ENCODE measurements at places on chromosomes 13 and 19.

GRCh38 chr19:2371656-2372055, 11.6 kb downstream of the TMPRSS9 start:
- no peak for DNase-seq

DNA sequence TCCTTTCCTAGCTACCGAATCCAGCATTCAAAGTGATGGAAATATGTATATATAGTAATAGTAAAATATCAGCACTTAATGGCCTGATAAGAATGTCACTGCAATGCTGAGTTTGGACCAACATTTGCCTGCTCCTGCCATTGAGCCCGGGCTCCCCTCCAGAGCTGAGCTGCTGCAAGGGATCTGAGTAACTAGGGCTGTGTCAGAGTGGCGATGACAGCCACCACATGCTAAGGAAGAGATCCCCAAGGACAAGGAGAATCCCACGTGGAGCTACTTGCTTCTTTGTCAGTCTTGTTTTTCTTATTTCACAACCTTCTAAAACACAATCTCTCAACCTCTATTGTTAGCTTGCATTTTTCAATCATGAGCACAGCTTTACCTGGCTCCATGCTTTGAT, 19.5 kb upstream of the ALOX5AP start:
- DNase-seq = no peak

- DNase-seq = peak; percentile 72
Observed at GRCh38 chr19:51097166-51097738, 11.0 kb downstream of the CTU1 start.

- DNase-seq = peak; percentile 83
Observed at GRCh38 chr19:11446652-11447301, 11.3 kb downstream of the PRKCSH start.

GRCh38 chr19:5261156-5261890, 79.3 kb downstream of the PTPRS start:
- DNase-seq = no peak

DNA sequence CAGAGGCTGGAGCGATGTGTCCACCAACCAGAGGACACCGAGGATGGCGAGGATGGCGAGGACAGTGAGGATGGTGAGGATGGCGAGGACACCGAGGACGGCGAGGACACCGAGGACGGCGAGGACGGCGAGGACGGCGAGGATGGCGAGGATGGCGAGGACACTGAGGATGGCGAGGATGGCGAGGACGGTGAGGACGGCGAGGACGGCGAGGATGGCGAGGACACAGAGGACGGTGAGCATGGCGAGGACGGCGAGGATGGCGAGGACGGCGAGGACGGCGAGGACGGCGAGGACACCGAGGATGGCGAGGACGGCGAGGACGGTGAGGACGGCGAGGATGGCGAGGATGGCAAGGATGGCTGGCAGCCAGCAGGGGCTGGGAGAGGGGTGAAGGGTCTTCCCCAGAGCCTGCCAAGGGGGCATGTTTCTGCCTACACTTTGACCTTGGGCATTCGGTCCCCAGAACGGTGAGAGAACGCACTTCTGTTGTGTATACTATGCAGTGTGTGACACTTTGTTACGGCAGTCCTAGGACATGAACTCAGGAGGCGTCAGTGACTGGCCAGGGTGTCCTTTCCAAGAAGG, 44.4 kb upstream of the ATP11A start:
- DNase-seq = no peak

DNA sequence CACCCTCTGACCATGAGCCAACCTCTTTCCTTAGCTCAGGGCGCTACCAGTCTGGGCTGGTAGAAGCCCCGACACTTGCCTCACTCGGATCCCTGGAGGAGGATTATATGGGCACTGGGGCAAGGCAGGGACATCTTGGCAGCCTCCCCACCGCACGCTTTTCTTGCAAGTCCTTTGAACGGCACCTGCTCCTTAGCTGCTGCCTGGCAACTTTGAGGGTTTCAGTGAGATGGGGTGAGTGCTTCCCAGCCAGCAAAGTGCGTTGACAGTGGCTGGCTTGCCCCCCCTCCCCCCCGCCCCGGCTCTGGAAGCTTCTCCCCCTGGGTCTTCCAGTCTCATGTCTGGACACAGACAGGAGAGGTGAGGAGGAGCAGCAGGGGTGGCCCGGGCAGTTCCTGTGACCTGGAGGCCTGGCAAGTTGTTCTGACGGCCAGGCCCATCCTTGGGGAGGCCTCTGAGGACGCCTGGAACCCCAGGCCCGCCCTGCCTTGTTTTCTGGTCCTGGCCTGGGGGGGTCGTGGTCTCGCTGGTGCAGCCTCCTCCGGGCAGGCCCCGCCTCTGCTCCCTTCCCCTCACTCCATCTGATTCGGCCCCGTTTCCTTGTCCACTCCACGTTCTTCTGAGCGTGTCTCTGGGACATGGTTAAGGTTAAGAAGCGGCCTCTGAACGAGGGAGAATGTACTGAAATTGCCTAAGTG, 75.2 kb downstream of the ATP11A start:
- DNase-seq = no peak

DNA sequence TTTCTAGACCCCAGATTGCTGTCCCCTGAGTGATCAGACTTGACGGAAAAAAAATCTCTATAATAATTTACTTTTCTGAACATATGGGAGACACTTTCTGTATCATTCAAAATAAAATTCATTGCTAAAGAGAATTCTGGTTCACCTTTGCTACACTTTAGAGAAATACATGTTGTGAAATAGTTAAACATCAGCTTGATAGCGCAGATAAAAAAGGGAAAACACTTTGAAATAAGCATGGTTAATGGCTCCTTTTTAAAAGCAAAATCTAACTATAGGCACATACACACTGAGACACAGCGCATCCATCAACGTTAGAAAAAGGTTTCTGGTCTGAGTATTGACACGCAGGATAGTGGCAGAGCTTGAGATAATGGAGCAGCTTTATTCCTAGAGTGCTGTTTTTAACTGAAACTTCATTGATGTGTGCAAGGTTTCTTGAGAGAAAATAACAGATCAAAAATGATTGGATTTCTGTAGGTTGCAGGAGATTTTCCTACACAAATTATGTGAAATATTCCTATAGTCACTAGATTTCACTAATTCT, 341.2 kb downstream of the MZT1 start:
- no peak for DNase-seq

DNA sequence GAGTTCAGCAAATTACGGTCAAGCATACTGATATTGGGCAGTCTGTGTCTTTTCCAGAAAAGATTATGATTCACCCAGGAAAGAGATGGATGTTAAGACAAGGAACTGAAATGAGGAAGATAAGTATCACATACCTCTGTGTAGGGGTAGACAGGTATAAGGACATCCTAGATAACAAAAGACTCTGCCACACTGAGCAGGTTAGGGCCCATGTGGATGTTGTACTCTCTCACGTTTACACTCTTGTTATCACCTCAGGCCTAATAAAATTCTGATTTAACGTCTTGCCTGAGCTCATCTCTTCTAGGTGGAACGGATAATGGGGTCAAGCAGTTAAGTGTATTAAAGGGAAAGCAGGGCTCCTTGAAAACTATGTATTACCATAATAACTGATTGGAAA, 2480.8 kb downstream of the PCDH9 start:
- DNase-seq = no peak

- DNase-seq = no peak
Observed at GRCh38 chr13:52882785-52883184, 34.3 kb upstream of the PCDH8 start.

- no peak for DNase-seq
Observed at GRCh38 chr13:46748300-46748699, 48.7 kb downstream of the ESD start.

DNA sequence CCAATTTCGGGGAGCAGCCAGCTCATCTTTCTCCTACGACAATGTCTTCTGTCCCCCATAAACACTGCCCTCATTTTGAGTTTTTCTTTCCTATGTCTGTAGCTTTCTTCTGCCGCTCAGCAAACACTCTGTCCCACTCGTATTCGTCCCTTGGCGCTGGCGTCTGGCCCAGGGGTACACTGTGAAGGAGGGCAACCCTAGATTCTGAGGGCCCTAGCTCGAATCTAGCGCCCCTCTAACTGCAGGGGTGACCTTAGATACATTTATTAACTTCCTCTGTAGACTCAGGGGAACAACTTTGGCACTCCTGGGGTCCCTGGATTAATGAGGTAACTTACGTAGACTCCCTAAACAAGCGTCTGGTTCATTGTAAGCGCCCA, 677 bp upstream of the LRCH1 start:
- no peak for DNase-seq

GRCh38 chr19:32908641-32909190, 39.1 kb upstream of the SLC7A9 start:
- DNase-seq = no peak

- DNase-seq = peak; percentile 53
Observed at GRCh38 chr19:44401139-44402115, at the start of gene ZNF285. Gene ZNF285, minus strand, starts transcription at chr19:44401608. Its CDS starts 4,395 bp downstream, at chr19:44397213.

GRCh38 chr13:113140677-113141600, 17.5 kb upstream of the PROZ start:
- no peak for DNase-seq

- no peak for DNase-seq
Observed at GRCh38 chr13:75178436-75178835, 303.5 kb downstream of the TBC1D4 start.

DNA sequence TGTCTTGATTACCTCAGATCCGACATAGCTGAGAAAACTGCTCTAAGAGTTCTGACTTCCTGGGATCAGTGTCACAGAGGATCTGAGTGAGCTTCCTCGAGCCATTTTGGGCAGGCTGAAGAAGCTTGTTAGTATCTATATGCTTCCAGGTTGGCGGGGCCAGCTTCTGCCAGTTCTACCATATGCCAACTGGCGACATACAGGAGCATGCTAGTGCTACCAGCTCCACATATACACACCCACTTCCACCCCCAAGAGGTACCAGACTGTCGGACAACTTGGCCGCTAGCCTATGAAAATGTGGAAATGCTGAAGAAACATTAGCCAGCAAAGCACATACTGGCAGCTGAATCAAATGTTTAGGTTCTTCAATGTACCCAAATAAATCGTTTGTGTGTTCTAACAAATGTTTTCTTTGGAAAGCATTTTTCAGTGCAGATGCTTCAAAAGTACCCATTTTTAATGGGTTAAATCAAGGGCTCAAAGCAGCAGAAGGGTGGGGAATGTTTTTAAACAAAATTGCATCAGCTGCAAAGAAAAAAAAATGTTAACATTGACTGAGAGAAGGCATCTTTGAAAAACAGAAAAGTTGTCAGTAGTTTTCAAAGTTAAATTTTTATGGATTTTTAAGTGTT, 163.7 kb downstream of the KLF12 start:
- DNase-seq = no peak

DNA sequence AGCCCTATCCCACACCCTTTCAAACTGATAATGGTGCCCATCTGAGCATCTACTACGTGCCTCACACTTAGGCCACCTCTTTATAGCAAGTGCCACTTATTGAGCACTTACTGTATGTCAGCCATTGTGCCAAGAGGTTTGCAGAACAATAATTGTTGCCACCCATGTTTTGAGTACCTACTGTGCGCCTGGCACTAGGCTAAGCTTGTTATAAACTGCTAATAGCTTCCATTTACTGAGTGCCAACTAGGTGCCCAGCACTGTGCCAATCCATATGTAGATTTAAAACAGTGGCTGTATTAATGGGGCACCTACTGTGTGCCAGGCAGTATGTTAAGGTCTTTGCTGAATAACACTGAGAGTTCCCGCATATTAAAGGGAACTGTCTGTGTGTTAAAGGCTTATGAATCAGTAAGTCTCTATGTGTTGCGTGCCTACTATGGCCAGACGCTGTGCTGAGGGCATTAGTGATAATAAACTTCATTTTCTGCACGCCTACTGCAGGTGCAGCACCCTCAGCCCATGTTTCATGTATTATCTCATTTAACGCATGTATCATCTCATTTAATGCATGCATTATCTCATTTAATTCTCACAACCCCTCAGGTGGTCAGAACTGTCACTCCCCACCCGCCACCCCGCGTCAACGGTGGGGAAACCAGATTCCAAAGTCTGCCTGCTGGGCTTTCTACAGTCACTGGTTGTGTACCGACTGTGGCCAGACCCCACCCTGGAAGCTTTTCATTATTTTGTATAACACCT, 105.0 kb downstream of the PTPRS start:
- DNase-seq = no peak

GRCh38 chr19:1274852-1275259, 474 bp upstream of the FAM174C start:
- no peak for DNase-seq

DNA sequence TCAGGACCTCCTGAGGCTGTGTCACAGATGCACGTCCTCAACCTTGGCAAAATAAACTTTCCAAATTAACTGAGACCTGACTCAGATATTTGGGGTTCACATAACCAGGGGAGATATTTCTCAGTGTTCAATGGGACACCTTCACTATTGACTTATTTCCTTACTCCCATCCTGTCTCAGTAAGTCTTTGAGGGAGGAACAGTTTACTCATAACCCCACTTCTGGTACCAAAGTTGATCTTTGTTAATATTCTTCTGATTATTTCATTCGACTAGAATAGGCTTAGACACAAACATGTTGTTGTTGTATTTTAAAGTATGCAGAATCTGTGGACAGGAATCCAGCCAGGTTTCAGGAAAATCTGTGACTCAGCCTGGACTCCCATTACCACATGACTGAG, 34.6 kb upstream of the CHST8 start:
- no peak for DNase-seq

GRCh38 chr13:112582263-112582662, 5.7 kb downstream of the TUBGCP3 start:
- DNase-seq = no peak

GRCh38 chr19:1854542-1855039, 6.3 kb upstream of the REXO1 start:
- DNase-seq = no peak

GRCh38 chr19:48842789-48843162, 6.5 kb upstream of the HSD17B14 start:
- DNase-seq = peak; percentile 62

DNA sequence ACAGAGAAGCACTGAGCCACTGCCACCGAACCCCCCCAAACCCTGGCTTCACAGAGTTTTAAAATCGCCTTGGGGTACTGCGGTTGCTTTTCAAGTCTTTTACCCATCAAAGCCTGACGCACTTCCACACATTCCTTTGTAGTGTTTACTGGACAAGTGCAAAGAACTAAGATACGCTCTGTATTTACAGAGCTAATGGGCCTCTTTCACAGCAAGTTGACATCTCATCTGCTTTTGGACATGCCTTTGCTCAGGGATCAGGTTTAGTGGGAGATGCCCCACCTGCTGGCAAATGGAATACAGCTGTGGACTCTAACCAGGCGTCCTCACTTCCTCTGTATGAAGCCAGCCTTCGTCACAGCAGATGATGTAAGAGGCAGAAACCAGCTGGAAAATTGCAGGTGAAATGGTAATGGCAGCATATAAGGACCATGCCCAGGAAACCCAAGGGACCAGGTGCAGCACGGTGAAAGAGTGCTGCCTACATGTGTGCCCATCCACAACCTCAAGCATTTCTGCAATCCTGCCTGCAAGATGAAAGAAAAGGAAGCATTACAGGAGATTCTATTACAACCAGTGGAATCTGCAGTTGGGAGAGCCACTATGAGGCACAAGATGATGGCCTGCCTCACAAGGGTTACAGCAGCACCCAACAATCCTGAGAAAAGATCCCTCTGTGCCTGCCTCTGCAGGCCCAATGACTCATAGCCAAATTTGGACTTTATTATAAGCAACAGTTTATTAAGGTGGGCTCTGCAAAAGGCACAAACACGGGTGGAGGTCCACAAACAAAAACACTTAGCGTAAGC, 34.7 kb downstream of the BRD4 start:
- DNase-seq = no peak

Data from HEK293T (cell line).